ENCODE measurements at places on chromosomes 6 and 20.

DNA sequence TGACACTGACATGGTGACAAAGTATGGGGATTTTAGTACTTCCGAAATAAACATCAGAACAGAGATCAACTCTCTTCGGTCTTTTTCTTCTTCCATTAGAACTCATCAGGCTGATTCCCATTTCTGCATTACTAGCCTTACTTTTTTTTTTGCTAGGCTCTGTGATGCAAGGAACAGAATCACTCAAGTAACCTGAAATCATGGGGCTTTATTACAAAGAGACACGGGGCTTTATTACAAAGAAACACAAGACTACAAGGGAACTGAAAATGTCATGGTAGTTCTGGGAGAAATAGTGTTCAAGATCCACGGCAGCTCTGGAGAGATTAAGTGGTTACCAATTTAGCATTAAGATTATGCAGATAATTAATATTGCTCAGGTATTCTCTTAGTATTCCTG lies 11.6 kb downstream of the SOX4 start:
- DNase-seq: no peak

GRCh38 chr20:47532002-47532401 lies 30.3 kb downstream of the NCOA3 start:
- no peak for DNase-seq

DNA sequence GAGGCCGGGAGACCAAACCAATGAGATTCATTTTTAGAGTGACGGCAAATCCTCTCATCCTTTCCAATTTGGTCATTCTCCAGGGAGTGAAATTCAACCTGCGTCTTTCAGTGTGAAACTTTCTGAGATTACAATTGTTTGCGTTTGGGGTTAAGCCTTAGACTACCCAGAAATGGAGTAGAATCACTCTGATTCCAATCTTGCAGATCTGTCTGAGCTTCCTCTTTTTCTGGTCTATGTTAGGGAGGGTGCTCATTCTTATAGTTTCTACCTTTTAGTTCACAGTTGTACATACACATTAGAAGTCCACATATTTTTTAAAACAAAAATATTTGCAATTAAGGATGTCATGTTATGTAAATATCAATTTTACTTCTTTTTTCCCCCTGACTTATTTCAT lies 183.0 kb upstream of the PHACTR1 start:
- no peak for DNase-seq

- DNase-seq: no peak
Observed at GRCh38 chr6:81838724-81839426, 86.4 kb upstream of the TENT5A start.

DNA sequence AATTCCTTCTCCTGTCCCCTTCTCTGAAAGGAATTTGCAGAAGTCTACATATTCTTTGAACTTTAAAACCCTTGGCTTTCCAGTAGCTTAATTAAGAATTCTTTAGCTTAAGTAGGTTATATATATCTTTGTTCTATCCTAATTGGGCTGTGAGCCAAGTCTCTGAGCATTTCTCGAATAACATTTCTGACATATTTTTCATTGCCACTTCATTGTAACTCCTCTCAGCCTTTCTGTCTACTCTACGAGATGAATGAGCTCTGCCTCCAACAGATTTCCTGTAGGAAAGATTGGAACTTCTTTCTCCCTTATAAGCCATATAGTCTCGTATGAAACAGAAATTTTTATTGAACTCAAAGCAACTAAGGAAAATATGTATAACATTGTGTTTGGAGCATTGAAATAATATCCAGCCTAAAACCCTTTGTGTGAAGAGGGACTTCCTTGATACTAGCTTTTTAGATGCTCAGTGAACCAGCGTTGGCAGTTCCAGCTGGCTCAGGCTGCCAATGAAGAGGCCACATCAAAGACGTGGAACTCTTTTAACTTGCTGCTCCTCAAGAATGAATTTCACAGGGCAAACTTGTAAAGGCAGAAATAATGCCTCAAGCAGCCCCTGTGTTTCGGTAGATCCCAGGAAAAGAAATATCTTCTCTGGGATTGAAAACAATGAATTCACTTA lies 87.7 kb upstream of the NOX3 start:
- DNase-seq: no peak

- DNase-seq: peak; percentile 15
Observed at GRCh38 chr20:2946988-2947961, 74.0 kb downstream of the PTPRA start.

GRCh38 chr6:45727819-45728449 lies 287.7 kb downstream of the CLIC5 start:
- DNase-seq: no peak

DNA sequence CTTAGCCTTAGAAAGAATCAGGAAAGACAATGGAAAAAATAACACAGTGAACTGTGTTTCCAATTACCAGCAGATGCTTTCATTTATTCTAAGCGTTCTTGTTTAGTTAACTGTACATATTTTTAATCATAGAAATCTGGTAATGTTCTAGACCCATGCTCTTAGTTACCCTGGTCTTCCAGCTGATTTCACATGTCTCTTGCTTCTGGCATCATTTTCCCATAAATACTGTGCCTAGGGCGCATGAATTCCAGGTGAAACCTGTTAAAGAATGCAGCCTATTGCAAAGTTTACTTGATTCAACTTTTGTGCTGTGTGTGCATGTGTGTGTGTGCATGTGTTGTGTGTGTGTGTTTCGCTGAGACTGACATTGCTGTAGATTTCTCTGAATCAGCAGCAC lies 178.6 kb downstream of the PDE7B start:
- DNase-seq: no peak

- no peak for DNase-seq
Observed at GRCh38 chr6:81800666-81801065, 48.2 kb upstream of the TENT5A start.

GRCh38 chr6:156396068-156396771 lies 381.0 kb upstream of the ARID1B start:
- no peak for DNase-seq

DNA sequence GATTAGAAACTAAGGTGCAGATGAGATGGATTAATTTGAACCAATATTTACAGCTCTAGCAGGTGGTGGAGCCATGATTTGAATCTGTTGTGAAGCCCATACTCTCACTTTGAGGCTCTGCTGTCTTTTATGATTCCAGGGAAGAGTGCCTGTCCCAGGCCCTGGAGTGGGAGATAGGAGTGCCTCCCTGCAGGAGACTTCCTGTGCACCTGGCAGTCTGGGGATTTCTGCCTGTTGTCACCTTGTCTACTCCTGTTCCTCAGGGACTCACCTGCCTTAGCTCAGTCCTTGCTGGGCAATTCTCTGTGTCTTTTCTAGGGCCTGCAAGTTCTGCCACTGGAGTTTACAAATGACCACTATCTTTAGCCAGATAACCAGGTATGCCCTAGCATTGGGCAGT lies 46.3 kb downstream of the SCAND1 start:
- no peak for DNase-seq

DNA sequence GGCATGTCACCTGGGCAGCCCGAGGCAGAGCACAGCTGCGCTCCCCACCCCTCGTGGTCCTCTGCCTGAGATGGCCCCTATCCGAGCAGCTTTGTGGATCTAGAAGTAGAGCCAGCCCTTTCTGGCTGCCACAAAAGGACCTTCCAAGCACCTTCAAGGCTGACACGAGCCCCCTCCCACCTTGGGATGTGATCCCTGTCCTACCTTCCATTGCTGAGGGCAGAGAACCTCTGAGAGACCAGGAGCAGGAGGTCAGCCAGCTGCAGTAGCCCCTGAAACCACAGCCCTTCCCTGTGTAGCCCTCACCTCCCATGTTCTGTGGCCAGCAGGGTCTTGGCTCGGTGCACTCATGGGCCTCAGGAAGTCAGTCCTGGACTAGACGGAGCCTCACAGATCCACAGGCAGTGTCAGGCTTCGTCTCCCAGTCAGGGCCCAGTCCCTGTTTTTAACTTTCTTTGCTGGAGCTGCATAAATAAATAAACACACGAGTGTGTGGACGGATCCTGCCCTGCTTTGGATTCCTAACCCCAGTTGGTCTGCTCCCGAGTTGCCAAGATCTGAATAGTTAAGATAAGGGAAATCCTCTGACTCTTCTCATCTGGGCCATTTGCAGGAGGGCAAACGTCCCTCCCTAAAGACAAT lies 507.7 kb downstream of the PREX1 start:
- no peak for DNase-seq

GRCh38 chr6:131791476-131791875 lies 16.3 kb upstream of the ENPP1 start:
- no peak for DNase-seq

- DNase-seq: no peak
Observed at GRCh38 chr6:169960003-169960344, 208.6 kb downstream of the ERMARD start.

- peak; percentile 36 for DNase-seq
Observed at GRCh38 chr6:2688401-2689064, 62.2 kb downstream of the MYLK4 start.

- no peak for DNase-seq
Observed at GRCh38 chr6:133939778-133940667, 13.0 kb upstream of the TBPL1 start.

GRCh38 chr20:41080866-41081265 lies 52.2 kb downstream of the TOP1 start:
- DNase-seq: no peak
